ENCODE measurements at places on chromosomes 12 and 14.

GRCh38 chr12:52227606-52228166 is 5.4 kb upstream of the KRT7 start:
- no peak for DNase-seq

GRCh38 chr12:112936264-112936663 is 2.0 kb upstream of the OAS3 start:
- DNase-seq: no peak

- DNase-seq: peak; percentile 28
Observed at GRCh38 chr12:119671070-119671469, 3.1 kb downstream of the PRKAB1 start.

DNA sequence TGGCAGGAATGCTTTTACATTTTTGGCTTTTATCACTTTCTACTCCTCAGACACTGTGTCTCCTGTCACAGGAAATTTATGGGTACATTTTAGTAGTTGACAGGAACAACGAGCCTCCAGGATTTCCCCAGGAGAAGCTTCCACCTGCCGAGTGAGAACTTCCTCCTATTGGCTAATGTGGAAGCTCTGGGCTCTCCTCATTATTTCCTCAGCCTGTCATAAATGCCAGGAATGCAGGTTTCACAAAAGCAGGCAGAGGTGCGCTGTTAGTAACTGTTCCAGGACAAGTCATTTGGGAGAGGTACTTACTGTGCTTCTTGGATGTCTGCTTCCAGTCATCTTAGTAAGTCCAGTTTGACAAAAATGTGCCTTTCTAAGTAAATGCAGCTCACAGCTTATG is 19.1 kb upstream of the DCP1B start:
- DNase-seq: no peak

DNA sequence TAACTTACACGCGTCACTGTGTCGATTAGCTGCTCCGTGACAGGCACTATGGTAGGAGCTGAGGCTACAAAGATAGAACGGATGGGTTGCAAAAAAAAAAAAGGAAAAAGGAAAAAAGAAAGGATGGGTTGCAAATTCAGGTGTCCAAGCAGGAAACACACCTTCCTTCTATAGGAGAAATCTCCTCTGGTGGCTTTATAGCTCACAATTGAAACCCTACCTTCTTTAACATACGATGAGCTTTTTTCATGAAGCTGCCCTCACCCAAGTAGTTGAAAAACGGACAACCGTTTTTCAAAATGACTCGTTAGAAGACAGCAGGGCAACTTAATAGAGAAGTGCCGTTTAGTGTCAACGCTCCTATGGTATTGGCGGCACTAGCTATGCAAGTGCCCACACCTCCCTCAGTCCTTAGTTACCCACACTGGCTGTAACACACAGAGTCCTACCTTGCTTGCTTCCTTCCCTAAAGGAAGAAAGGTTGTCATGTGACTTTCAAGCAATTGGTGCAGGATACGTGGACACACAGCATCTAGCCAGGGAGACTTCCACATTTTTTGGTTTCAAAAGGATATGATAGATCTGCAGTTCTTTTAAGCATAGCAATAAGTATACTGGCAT is 682 bp upstream of the TRIP11 start:
- DNase-seq: no peak

DNA sequence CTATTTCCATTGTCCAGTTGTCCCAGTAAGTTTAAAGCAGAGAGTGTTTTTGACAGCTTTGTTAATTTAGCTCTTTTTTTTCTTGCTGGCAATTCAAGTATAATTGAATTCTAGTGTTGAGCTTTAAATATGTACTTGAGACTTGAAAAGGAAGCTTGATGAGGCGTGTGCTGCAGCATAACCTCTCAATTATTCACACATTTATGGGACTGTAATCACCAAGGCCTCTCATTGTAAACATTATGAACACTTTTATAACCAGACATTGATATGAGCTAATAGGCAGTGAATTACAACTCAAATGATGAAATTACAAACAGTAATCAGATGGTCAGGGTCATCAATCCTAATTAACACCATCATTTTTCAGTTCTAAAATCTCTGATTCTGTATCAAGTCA is 378.0 kb upstream of the DDHD1 start:
- DNase-seq: no peak

- peak; percentile 57 for DNase-seq
Observed at GRCh38 chr12:56687223-56688128, 608 bp downstream of the PTGES3 start.

GRCh38 chr14:81473456-81474147 is 60.1 kb downstream of the SEL1L start:
- no peak for DNase-seq

GRCh38 chr12:66587912-66588311 is 91.0 kb downstream of the GRIP1 start:
- DNase-seq: no peak

DNA sequence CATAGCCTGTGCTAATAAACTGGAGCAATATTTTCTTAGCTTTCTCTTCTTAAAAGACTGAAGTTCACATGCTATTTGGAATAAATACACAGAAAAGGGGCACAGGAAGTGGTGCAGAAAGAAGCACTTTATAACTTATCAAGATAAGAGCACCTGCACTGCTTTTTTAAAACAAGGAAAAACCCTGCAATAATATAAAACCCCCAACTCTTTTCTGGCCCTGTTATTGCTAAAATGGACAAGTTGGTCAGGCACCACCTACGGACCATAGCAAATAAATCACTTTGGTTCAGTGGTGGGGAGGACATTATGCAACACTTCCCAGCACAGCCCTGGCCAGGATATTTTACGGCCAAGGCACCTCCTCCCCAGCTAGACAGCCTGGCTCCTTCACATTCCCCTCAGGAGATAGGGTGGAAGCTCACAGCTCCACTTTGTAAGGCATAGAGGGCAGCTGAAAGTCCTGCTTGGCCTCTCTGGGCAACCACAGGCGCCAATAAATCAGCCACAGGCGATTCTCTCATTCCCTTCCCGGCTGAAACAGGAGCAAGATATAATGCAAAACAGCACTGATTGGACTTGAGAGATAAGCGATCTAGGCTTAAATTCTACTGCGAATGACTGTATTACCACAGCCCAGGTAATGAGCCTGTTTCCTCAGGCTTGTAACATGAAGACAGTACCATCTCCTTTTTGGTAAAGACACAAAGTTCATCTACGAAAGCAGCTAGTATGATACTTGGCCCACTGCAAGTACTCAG is 2.0 kb downstream of the ZBTB25 start:
- DNase-seq: no peak

DNA sequence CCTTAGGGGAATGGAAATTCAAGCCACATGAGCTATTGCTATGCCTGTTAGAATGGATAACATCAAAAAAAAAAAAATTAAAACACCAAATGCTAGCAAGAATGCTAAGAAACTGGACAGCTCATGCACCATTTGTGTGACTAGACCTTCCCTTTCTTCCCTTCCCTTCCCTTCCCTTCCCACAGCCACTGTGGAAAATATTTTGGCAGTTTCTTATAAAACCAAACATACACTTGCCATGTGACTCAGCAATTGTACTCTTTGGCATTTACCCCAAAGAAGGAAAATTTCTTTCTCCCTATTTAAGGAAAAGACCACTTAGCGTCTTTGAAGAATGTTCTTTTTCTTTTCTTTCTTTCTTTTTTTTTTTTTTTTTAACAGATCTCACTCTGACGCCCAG is 49.1 kb upstream of the FKBP4 start:
- DNase-seq: no peak

GRCh38 chr14:72444701-72445100 is 449.2 kb downstream of the DPF3 start:
- no peak for DNase-seq

- no peak for DNase-seq
Observed at GRCh38 chr12:49954863-49955830, 4.6 kb downstream of the AQP2 start.

GRCh38 chr12:91239481-91239880 is 56.9 kb upstream of the DCN start:
- no peak for DNase-seq

- no peak for DNase-seq
Observed at GRCh38 chr14:48726080-48726642, 860.0 kb downstream of the RPS29 start.

GRCh38 chr12:46788072-46788887 is 37.5 kb downstream of the SLC38A4 start:
- no peak for DNase-seq

DNA sequence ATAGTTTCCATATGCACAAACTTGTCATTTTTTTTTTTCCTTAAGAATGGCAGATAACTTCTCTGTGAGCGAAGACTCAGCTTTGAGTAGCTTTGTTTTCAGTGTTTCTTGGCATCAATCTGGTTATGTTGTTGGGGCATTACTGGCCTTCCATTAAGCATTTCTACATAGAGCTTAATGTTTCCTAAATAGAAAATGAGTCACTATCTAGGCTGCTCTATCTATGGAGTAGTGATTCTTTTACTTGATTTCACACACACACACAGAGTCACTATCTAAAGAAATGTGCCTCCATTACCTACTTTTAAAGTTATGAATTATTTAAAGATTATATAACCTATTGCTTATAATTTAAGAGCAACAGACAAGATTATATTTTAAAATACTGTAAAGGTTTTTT is 53.9 kb downstream of the TMEM260 start:
- no peak for DNase-seq

GRCh38 chr12:130161261-130162243 is 712 bp upstream of the FZD10 start:
- no peak for DNase-seq

GRCh38 chr12:21301-22189 is 45.0 kb upstream of the IQSEC3 start:
- DNase-seq: no peak

DNA sequence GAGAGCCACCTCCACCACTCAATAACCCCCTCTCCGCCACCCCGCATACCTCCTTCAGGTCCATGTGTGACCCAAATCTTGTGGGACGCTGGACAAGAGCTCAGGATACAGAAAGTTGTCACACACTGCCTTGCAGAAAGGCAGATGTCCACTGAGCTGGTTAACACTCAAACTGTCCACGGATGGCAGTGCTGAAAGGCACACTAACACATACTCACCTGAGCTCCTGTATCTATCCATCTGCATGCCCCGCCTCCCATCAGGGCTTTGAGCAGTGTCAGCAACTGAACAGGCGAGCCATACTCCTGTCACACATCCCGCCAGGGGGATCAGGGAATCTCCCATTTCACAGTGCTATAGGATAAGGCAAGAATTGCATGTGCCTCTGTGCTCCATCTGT is 642.0 kb downstream of the GALC start:
- DNase-seq: no peak

DNA sequence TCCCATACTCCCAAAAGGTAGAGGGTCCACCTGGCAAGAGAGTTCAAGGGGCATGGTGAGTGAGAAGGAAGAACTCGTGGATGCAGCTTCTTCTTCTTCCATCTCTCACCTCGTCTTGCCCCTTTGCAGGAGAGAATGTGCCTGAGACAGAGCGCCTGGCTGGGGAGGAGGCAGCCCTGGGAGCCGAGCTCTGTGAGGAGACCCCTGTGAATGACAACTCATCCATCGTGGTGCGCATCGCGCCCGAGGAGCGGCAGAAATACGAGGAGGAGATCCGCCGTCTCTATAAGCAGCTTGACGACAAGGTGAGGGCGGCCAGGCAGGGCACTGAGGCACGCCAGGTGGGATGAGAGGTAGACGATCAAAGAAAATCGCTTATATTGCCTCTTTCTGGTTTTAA is 20.0 kb downstream of the KIF5A start:
- DNase-seq: no peak

- DNase-seq: no peak
Observed at GRCh38 chr14:74821267-74821915, 54.6 kb downstream of the PROX2 start.

All from hematopoietic multipotent progenitor cell treated with erythropoietin and hydrocortisone succinate and interleukin-3 and kit ligand, for 15 days (in vitro differentiated cells).